ENCODE measurements at places on chromosomes 12 and 14. TPM values are rescaled to one million over a fixed set of nuclear protein-coding genes. Genes with fewer than 3 reads are reported as not detected.

SRP54 gene
- 46.0 TPM for total RNA-seq

CAMKK2 gene
- total RNA-seq: 32.5 TPM

LTBR gene
- 99.7 TPM for total RNA-seq

PIANP gene
- total RNA-seq: 2.5 TPM

CELA1 gene
- not detected for total RNA-seq

LRP1-AS gene
- not detected for total RNA-seq

PPP1R1A gene
- 21.4 TPM for total RNA-seq

KLHL33 gene
- 2.1 TPM for total RNA-seq

PTPRQ gene
- 4.8 TPM for total RNA-seq

TAS2R50 gene
- 2.7 TPM for total RNA-seq

RPGRIP1 gene
- 0.45 TPM for total RNA-seq

NFATC4 gene
- 78.9 TPM for total RNA-seq

SMIM41 gene
- total RNA-seq: 12.4 TPM

TAS2R43 gene
- total RNA-seq: 1.7 TPM

CCDC85C gene
- 9.0 TPM for total RNA-seq

TAS2R42 gene
- total RNA-seq: not detected

AMDHD1 gene
- total RNA-seq: 0.76 TPM

KRT74 gene
- total RNA-seq: not detected

SRSF9 gene
- 99.2 TPM for total RNA-seq

FOXM1 gene
- 0.18 TPM for total RNA-seq

CCDC197 gene
- not detected for total RNA-seq

GPR137C gene
- 1.1 TPM for total RNA-seq

AQP2 gene
- not detected for total RNA-seq

C12orf54 gene
- 2.4 TPM for total RNA-seq

STON2 gene
- 54.4 TPM for total RNA-seq

CLEC4E gene
- 2.6 TPM for total RNA-seq

SMCO3 gene
- total RNA-seq: 21.0 TPM

SOAT2 gene
- 1.2 TPM for total RNA-seq

C14orf93 gene
- total RNA-seq: 8.1 TPM

TSPAN31 gene
- total RNA-seq: 37.1 TPM

CLEC4D gene
- 0.67 TPM for total RNA-seq

SAMD4A gene
- total RNA-seq: 59.2 TPM

KRT85 gene
- total RNA-seq: not detected

TUBA1B gene
- total RNA-seq: 680 TPM

ADCY4 gene
- 68.1 TPM for total RNA-seq

CLEC6A gene
- not detected for total RNA-seq

POTEG gene
- total RNA-seq: not detected

WNT5B gene
- total RNA-seq: 10.6 TPM

PIP4K2C gene
- 26.0 TPM for total RNA-seq

SIX6 gene
- total RNA-seq: not detected

KRT83 gene
- not detected for total RNA-seq

BICDL1 gene
- total RNA-seq: 1.5 TPM

P3H3 gene
- total RNA-seq: 27.4 TPM

SLC22A17 gene
- 67.3 TPM for total RNA-seq

All from sciatic nerve (tissue), 2 donors.